Activated CD4-positive, alpha-beta T cell treated with anti-CD3 and anti-CD28 coated beads for 24 hours (primary cell): ENCODE measurements at places on chromosomes 7 and 10.

GRCh38 chr10:26689399-26689798 lies 8.1 kb upstream of the PDSS1 start:
- no peak for DNase-seq

- DNase-seq = no peak
Observed at GRCh38 chr10:31321396-31321941, 2.5 kb downstream of the ZEB1 start.

DNA sequence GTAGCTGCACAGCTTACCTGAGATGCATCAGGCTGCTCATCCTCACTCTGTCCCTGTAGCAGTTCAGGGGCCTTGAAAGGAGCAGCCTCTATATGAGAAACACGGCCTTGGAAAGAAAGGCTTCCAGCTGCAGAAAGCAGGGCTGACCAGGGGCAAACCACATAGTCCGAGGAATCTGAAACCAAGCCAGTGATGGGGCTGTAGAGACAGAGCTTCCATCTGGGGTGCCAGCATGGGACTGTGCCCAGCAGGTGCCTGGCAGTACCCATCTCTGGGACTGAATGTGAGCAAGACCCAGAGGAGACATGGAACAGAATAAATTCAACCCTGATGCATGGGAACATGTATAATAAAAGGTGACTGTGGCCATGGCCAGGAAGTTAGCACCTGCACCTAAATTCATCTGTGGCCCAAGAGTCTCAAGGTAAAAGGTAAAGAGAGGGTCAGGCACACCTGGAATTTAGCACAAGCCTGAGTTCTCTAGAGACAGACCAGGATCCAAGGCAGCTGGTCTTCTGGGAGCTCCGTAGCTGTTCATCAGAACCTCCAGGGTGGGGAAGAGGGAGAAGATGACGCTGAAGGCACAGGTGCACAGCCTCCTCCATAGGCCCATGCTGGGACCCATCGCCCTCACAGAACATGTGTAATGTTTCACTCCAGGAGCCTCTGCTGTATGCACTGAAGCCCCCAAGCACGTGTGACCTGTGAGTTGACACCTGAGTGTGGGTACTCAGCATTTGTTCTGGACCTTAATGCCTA lies 25.3 kb downstream of the FRMPD2 start:
- no peak for DNase-seq

DNA sequence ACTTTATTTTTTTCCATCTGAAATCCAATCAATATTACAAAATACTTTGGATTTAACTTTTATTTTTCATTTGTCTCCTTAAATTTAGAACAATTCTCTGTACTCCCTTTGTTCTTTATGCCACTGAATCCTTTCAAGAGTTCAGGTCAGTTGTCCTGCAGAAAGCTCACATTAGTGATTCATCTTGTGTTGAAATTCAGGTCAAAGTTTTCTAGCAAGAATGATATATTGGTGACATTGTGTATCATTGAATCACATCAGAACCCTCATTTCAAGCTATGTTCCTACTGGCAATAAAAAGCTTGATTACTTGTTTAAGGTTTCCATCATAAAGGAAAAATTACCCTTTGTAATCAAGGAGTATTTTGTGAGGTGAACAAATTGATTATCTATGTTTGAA lies 378.8 kb upstream of the STEAP1 start:
- DNase-seq = no peak

GRCh38 chr7:48781752-48782151 lies 142.6 kb upstream of the CDC14C start:
- no peak for DNase-seq

- no peak for DNase-seq
Observed at GRCh38 chr10:75261813-75262705, 26.3 kb upstream of the COMTD1 start.
